Left lung (tissue), 14 donors: ENCODE measurements at places on chromosomes 6 and 20.
A peak's percentile ranks its signal among the peaks of the same experiment; 100 is the strongest.

- DNase-seq, result no peak
These were observed 163.1 kb upstream of the THEMIS start for GRCh38 chr6:128063850-128064539.

DNA sequence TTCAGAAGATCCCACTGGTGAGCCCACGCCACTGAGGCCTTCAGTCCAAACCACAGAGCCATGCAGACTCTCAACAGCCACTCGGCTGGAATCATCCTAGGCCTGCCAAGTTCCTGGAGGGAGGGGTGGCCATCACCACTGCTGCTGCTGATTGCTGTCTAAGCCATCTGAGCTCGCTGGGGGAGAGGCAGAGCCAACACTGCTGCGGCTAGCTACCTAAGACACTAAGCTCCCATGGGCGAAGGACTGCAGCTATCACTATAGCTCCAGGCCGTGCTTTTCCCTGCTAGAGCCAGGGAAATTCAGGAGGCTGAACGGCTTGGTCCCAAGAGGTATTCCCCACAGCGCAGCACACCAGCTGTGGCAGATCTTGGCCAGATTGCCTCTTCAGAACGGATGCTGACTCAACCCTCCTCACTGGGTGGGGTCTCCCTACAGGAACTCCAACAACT lies 73.6 kb downstream of the TBC1D32 start:
- peak; percentile 31 for DNase-seq

DNA sequence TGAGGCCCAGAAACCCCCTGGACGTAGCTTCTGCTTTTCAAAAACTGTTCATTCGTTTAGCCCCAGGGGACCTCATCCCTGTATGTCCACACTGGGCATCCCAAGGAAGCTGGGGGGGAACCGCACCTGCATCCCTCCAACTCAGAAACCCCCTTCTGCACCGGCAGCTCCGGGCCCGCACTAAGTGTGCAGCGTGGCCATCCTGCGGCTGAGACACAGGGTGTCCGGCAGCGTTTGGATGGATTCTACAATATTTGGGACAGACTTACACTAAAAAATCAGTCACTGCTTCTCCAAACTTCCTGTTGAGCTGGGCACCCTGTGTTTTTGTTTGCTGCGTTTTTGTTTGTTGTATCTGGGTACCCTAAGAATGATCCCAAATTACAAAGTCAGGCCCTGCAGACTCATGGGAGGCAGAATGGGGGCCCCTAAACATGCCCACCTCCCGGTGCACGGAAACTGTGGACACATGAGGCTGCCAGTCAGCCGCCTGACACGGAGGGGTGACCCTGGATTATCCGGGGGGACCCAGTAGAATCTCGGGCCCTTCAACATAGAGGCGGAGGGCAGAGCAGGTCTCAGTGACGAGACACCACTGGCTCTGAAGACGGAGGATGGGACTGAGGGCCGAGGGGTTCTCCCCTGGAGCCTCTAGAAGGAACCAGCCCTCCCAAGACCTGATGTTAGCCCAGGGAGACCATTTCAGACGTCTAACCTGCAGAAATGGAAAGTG lies 88.2 kb upstream of the BHLHE23 start:
- DNase-seq, result peak; percentile 12

- no peak for DNase-seq
These were observed 75.4 kb downstream of the TMEM244 start for GRCh38 chr6:129785756-129786135.
